SK-N-DZ (cell line): ENCODE measurements at places on chromosomes 16 and 17.

DNA sequence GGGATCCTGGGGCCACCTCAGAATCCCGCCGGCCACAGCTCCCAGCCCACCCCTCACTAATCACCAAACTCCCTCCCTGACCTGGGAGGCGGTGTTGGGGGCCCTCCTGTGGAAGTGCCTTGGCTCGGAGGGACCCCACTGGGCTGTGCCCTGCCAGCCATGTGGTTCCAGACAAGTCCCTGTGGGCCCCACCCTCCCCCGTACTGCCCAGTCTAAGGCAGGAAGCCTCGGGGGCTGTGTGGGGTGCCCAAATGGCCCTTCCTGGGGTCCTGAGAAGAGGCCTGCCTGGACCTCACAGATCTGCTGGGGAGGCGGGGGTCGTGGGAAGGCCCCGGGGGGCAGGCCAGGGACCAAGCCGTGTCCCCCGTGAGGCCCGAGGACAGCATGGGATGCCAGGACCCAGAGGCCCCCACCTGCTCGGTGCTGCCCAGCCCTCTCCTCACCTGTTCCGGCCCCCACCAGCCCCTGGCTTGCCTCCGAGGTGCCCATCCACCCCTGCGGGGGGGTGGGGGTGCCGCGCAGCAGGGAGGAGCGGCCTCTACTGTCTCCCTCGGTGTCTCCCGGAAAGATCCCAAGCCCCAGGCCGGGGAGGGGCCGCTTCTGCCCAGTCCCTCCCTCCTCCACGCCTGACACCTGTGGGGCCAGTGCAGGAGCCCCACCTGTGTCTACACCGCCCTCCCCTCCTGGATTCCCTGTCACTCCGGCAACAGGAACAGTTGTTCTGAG, 9.3 kb upstream of the KREMEN2 start:
- no peak for DNase-seq

DNA sequence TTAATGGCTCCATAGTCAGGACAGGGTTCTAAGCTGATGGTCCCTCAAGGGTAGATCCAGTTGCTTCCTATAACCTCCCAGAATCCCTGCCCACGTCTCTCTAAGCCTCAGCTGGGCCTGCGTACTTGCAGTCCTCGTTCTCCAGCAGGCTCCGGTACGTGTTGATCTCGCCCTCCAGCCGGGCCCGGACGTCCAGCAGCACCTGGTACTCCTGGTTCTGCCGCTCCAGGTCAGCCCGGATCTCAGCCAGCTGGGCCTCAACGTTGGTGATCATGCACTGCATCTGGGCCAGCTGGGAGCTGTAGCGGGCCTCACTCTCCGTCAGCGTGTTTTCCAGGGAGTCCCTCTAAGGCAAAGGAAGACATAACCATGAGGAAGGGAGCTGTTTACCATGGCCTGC, 4.5 kb downstream of the KRT32 start:
- DNase-seq = no peak

GRCh38 chr17:51954232-51954765, 204.2 kb downstream of the CA10 start:
- no peak for DNase-seq

DNA sequence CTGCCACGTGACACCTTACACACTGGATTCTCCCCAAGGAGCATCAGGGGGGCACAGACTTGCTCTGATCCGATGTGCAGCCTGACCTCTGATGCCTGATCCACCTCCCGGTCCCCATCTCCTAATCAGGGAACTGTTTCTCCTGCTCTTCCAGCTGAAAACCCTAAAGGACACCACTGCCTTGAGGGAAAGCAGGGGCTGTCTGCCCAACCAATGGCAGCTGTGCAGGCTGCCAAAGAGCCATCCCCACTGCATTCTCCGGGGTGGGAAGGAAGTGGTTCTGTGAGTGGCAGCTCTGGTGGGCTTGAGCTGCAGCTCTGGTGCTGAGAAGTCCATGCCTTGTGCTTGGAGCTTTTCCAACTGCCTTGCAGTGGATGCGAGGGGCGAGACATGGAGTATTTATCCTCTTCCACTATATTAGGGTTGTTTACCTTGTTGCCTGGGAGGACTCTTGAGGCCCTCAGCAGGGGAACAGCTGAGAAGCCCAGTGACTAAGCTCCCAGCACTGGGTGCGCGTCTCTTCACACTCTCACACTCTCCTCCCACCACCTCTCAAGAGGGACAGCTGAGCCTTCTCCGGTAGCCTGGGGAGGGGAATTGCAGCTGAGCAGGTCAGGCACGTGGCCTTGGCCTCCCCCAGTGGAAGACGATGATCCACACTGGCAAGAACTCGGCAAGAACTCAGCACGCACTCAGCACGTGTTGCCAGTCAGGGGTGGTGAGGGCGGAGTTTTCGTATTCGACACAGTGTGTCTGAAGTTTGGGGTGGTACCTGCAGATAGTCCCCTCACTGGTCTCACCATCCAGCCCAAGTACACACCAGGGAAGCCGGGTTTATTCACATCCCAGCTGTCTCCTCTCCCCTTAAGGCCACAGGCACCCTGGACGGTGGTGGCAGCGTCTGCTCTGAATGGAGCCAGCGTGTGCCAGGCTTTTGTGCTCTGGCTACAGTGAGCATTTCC, 21.1 kb upstream of the SPATA32 start:
- DNase-seq = no peak

DNA sequence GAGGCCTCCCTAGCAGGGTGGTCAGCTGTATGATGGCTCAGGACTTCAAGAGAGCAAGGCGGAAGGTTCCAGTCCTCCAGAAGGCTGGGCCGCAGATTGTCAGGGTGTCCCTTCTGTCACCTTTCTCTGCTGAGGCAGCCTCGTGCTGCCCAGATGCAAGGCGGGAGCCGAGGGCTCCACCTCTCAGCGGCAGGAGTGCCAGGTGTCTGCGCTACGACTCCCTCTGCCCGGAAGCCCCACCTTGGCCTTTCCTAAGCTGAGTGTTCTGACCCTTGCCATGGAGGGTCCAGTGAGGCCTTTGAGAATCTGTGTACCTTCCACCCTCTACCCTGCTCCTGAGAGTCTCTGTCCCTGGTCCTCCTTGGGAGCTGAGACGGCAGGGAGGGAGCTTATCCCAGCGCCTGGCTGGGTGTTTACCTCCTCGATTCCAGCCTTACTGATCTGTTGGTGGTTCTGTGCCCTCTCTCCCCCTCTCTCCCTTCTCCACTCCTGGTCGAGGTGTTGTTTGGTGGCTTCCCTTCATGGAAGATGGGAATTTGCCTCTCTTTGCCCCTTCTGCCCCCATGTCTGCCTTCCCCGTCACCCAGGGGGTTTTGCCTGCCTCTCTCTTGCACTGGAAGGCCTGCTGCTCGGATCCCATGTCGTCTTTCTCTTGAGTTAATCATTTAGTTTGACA, 2.2 kb upstream of the ZNF750 start:
- no peak for DNase-seq

GRCh38 chr16:87570938-87571867, 31.1 kb upstream of the JPH3 start:
- DNase-seq = peak; percentile 78

- DNase-seq = no peak
Measured at GRCh38 chr17:50758989-50759544, 8.3 kb downstream of the ANKRD40CL start.

DNA sequence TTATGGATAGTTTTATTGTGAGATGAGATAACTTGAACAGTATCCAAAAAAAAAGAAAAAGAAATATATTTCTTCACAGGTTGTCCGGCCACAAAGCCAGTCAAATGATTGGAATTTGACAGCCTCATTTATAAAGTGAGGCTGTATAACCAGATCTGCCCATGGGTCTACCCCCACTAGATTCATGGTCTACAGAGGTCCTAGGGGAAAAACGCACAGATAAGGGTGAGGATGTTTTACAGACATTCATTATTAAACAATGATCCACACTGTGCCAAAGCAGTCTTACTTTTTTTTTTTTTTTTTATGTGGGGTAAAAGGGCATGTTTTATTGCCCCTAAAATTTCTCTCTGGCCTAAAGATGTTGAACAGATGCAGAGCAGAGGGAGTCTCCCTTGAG, 1503.0 kb upstream of the CDH8 start:
- DNase-seq = no peak

GRCh38 chr17:29835435-29836351, 94.3 kb downstream of the SSH2 start:
- no peak for DNase-seq

DNA sequence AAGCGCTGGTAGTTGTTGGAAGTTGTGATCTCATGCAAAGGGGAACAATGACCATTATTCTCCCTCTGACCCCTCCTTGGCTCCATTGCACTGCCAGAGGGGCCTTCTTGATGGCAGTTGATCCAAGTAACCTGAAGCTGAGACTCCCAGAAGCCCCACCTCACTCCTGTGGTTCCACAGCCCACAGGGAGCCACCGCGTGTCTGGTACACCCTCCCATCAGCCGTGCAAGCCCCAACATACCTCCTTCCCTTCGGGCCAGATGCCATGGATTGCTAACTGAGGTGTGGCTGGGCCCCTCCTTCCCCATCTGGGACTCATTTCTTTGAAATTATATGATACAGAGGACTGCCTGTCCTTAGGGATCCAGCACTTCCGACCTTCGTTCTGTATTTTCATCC, 17.8 kb downstream of the SAP30BP start:
- no peak for DNase-seq
